ENCODE measurements at places on chromosomes 3 and 15. TPM values are rescaled to one million over a fixed set of nuclear protein-coding genes. Genes with fewer than 3 reads are reported as not detected.

The TERC gene
- polyA plus RNA-seq = not detected

The SOX2 gene
- 120 TPM for polyA plus RNA-seq

The C3orf85 gene
- not detected for polyA plus RNA-seq

The LDHAL6B gene
- not detected for polyA plus RNA-seq

- no peak for DNase-seq
Observed at GRCh38 chr15:96087180-96087884, 243.2 kb upstream of the NR2F2 start.

DNA sequence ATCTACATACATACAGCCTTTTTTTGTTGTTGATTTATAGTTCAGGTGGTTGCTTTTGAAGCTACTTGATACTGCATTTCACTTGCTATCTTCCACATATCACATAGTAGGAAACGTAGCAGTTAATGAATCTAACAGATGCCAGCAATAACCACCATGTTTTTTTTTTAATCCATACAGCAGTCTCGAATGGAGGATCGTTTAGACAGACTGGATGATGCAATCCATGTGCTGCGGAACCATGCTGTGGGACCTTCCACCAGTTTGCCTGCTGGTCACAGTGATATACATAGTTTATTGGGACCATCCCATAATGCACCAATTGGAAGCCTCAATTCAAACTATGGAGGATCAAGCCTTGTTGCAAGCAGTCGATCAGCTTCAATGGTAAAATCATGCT, 123.2 kb upstream of the CGNL1 start:
- no peak for DNase-seq

DNA sequence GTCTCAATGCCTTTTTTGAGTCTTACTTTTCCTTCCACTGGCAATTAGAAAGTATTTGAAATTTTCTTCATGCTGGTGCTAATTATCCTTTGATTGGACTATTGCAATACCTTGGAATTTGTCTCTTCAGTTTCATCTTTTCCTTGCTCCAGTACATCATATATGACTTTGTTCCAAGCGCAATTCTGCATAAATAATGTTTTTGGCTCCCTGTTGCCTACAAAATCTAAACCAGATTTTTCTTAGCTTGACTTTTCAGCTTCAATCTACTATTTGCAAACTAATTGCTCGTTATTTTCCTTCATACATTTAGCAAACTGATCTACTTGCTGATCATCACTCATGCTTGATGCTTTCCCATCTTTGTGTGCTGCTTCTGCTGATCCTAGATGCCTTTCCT, 230.8 kb upstream of the GPR149 start:
- DNase-seq = no peak

DNA sequence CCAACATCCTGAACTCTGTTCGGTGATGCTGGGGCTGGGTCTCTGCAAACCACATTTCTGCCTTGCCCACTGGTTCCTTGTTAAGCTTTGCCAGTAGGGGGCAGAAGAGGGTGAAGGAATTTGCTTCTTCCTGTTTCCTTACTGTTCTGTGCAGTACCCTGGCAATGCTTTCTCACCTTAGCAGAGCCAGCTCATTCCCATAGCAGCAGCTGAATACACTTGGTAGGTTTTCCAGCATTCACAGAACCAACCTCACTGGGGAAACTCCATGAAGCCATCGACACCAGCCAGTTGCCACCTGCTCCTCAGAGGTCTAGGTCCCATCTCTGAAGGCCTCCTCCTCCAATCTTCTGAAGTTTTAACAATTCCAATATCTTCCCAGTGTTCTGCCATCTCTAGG, 308.4 kb downstream of the PDCD6IP start:
- peak; percentile 41 for DNase-seq

- DNase-seq = peak; percentile 67
Observed at GRCh38 chr3:151357463-151357850, 27.1 kb downstream of the P2RY12 start.

GRCh38 chr3:139157161-139157932, 112.7 kb upstream of the PRR23C start:
- no peak for DNase-seq

DNA sequence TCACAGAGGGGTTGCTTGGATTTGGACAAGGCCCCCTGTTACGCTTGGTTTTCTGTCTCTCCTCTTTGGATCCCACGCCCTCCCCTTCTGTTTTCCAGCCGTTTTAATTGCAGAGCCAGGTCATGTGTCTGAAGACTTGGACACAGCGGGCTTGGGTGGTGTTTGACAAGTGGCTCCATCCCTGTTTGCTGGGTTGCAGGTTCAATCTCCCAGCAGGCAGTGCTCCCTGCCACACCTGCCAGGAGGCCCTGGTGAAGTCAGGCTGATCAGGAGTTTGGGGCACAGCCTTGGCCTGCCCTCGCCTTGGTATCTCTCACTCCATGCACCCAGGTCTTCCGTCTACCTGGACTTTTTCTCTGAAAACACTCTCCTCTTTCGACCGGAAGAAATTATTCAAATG, 59.0 kb downstream of the PLXNA1 start:
- no peak for DNase-seq

- no peak for DNase-seq
Observed at GRCh38 chr3:72375237-72376076, 472.8 kb downstream of the SHQ1 start.

- no peak for DNase-seq
Observed at GRCh38 chr15:71844916-71845315, 34.6 kb downstream of the NR2E3 start.

- DNase-seq = no peak
Observed at GRCh38 chr3:13277860-13278531, 142.1 kb downstream of the NUP210 start.

DNA sequence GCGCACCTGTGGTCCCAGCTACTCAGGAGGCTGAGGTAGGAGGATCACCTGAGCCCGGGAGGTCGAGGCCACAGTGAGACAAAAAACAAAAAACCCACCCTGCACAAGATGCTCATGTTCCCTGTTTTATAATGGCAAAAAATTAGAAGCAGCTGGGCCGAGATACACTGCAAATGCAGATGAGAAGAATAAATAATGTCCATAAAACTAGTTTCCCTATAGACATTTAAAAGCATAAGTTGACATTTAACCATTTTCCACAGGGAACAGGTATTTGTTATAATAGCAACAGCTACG, 537 bp upstream of the SCAP start:
- no peak for DNase-seq

DNA sequence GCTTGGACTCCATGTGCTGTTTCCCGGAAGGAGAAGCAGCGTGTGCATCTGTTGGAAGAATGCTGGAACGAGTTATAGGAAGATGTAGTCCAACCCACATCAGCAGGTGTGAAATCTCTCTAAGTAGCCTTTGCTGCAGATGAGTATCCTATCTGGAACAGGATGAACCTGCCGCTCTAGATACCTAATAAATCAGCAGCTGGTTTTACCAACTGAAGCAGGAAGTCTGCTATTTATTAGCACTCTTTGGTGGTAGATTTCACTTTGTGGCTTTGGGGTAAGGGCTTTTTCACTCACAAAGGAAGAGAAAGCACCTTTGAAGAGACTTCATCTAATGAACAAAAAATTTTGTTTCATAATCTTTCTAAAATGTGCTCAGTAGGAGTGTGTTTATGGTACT, 66.4 kb downstream of the DCUN1D1 start:
- DNase-seq = no peak

DNA sequence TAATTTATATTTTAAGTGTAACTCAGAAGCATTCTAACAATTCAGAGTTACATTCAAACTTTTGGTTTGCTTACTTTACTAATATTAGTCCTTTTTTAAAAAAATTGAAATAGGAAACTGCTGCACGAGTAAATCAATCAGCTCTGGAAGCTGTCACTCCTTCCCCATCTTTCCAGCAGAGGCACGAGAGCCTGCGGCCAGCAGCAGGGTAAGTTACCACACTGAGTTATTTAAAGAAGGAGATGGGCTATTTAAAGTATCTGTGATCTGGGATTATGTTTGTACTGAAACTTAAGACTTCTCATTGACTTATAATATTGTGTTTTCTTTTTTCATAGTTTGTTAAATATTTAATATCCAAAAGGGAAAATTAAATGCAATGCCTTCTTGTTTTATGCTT, 29.3 kb downstream of the APPL1 start:
- no peak for DNase-seq

DNA sequence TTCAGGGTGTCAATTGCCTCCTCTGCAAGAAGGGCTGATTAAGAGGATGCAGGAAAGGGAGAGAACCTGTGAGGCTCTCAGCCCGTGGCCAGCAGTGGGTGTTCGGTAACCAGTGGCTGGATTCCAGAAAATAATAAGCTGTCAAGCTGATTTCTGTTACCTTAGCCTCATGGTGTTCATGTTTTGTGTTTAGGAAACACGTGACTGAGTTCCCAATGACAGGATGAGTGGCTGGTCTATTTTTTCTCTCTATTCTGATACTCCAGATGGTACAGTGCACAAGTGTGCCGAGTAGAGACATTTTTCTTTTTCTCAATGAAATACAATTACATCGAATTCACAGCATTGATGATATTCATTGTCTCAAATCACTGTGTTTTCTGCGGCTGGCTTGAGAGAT, 43.6 kb downstream of the EDEM1 start:
- DNase-seq = peak; percentile 61

DNA sequence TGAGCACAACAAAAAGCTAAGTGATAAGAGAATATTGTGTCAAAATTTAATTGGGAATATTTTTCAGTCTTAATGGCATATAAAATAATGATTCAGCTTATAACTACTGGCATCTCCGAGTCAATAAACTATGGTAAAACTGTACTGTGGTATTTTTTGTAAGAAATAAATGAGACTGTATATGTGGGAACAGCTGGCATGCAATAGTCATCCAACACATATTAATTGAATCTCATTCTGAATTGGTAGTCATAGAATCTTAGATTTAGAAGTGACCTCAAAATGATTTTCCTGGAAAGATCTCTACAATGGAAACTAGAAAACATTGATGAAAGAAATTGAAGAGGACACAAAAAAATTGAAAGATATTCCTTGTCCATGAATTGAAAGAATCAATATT, 133.4 kb upstream of the SLC7A14 start:
- DNase-seq = no peak

DNA sequence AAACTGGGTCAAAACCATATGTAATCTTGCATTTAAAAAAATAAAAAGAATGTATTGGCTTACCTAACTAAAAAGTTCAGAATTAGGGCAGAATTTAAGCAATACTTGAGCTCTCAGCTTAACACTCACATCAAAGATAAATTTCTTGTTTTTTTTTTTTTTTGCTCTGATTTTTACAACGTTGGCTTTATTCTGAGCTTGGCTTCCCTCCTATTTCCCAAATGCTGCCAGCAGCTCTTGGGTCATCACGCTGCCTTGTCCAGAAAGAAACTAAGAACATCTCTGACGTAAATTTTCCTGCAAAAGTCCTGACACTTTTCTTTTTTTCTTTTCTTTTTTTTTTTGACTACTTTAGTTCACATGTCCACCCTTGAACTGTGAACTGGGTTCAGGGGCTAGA, 150.6 kb upstream of the TGFBR2 start:
- DNase-seq = no peak

GRCh38 chr15:48650931-48651330, 5.4 kb upstream of the FBN1 start:
- no peak for DNase-seq

- DNase-seq = peak; percentile 98
Observed at GRCh38 chr15:80058851-80059785, at the start of gene ZFAND6. ZFAND6 (plus strand) TSS chr15:80059676; CDS start chr15:80120345, 60,669 bp downstream.

- no peak for DNase-seq
Observed at GRCh38 chr3:178474526-178474925, 61.7 kb upstream of the KCNMB2 start.

DNA sequence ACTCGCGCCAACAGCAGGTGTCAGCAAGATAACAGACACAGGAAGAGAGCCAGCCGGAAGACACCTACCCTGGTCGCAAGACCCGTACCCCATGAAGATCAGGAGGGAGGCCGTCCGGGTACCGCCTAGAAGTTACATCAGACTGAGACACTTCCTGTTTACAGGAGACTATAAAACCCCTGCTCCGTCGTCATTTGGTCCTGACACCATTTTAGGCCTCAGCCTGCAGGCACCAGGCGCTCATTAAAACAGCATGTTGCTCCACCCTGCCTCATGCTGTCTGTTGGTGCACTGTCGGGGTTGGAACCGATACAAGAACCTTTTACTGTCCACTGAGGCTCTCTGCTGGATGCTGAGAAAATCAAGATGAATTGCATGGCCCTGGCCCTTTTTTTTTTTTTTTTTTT, 15.6 kb upstream of the PRTG start:
- DNase-seq = no peak

DNA sequence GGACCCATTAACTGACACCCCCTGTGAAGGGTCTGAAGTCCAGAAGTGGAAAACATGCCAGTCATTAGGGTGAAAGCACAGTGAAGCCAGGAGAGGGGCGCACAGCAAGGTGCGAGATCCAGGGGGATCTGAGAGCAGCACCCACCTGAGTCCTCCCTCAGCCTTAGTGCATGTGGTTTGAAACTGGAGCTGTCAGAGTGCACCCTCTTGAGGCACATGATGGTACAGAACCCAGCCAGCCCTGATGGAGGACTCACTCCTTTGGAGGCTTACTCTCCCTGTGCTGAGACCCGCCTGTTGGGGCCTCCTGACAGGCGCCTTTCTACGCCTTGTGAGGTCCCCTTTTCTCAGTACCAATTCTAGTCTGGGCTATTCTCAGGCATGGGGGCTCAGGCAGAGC, 77.8 kb downstream of the IL20RB start:
- no peak for DNase-seq
